ENCODE measurements at places on chromosomes 13 and 19. TPM values are rescaled to one million over a fixed set of nuclear protein-coding genes. Genes with fewer than 3 reads are reported as not detected.

GRCh38 chr13:107765724-107766401, 449.5 kb downstream of the LIG4 start:
- DNase-seq = no peak

- DNase-seq = no peak
These were observed 189.9 kb upstream of the UFM1 start for GRCh38 chr13:38159710-38160109.

DNA sequence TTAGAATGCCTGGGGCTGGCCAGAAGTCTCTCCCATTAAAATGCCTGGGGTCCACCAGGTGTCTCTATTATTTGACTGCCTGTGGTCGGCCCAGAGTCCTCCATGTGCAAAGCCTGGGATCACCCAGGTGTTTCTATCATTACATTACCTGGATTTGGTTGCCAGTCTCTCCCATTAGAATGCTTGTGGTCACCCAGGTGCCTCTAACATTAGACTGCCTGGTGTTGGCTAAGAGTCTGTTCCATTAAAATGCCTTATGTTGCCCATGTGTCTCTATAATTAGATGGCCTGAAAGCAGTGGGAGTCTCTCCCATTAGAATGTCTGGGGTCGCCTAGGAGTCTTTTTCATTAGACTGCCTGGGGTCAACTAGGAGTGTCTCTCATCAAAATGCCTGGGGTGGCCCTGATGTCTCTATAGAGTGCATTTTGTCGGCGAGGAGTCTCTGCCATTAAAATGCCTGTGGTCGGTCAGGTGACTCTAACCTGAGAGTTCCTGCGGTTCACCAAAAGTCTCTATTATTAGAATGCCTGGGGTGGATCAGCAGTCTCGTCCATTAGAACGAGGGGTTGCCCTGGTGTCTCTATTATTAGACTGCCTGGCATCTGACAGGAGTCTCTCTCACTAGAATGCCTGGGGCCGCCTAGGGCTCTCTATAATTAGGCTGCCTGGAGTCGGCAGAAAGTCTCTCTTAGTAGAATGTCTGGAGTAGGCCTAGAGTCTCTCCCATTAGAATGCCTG, 1540.5 kb downstream of the UQCRFS1 start:
- no peak for DNase-seq

Gene TEX101
- not detected for total RNA-seq

DNA sequence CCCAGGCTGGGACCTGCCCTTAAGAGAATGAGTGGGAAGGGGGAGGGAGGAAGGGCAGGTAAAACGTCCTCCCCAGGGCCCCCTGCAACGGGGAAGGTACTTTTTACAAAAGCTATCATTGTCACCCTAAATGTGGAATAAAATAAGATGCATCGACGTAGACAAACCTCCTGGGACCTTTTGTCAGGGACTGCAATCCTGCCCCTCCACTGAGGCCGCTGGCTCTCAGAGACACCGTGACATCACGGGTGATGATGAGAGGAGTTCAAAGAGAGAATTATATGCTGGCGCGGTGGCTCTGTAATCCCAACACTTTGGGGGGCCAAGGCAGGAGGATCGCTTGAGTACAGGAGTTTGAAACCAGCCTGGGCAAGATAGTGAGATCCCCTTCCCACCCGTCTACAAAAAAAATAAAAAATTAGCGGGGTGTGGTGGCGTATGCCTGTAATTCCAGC, 1.8 kb upstream of the MYBPC2 start:
- DNase-seq = no peak

DNA sequence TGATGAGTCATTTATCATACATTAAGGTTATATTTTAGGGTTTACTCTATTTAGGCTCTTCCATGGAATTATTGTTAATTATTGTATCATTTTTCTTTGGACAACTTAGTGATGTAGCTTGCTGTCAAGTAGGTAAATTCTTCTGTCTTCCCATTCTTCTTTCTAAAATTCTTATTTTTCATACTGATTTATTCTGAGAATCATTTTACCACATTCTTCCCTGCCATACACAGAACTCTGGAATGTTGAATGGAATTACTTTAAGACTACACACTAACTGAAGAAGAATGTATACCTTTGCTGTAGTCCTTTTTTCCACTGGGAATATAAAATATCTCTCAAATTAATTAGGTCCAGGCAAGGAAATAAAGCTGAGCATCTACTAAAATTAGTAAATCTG, 24.5 kb upstream of the SLC7A1 start:
- DNase-seq = no peak

DNA sequence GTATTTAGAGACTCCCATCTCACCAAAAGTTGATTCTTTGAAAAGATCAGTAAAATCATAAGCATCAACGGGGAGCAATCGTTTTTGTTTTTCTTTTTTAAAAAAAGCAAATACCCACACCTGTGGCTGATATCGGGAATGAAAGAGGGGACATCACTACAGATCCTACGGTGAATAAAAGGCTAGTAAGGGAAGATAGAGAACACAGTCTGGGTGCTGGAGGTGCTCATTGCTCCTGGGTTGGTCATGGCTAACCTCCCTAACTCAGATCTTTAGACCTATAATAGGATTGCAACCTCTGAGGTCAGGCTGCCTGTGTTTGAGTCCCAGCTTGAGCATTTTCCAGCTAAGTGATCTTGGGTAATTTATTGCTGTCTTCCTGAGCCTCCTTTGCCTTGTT, 1.1 kb downstream of the EHD2 start:
- no peak for DNase-seq

GRCh38 chr13:94666065-94666464, 46.3 kb downstream of the SOX21 start:
- no peak for DNase-seq

DNA sequence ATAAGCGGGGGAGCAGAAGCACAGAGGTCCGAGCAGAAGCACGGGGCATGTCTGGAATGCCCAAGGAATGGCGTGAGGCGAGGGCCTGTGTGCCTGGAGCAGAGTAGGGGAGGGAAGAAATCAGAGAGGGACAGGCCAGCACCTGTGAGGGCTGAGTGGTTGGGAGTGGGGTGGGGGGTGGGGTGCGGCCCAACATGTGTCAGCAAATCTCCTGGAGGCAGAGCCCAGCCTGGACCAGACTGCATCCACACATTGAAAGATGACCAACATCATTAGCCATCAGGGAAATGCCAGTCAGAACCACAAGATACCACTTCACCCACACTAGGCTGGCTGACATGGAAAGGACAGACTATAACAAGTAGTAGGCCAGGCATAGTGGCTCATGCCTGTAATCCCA, 11.2 kb downstream of the CLASRP start:
- no peak for DNase-seq

Gene SLAIN1
- total RNA-seq = 31.8 TPM

Gene PNPLA6
- total RNA-seq = 112 TPM

Gene CBLC
- total RNA-seq = not detected

DNA sequence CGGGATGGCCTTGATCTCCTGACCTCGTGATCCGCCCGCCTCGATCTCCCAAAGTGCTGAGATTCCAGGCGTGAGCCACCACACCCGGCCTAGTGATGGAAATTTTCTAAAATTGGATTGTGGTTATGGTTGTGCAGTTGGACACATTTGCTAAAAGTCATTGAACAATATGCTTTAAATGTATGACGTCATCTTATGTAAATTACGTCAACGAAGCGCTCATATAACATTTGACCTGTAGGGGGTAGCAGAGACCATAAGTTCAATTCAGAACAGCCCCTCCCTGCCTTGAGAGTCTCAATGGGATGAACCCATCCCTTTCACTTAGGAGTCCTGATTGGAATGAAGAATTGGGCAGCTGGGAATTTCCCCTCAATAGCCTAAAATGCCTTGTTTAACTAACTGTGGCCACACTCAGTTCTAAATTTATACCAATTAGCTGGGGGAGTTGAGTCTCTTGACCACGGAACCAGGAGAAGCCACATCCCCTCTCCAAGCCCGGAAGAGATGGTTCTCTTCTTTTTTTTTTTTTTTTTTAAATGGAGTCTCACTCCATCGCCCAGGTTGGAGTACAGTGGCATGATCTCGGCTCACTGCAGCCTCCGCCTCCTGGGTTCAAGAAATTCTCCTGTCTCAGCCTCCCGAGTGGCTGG, 15.2 kb upstream of the TLE6 start:
- DNase-seq = peak; percentile 54

DNA sequence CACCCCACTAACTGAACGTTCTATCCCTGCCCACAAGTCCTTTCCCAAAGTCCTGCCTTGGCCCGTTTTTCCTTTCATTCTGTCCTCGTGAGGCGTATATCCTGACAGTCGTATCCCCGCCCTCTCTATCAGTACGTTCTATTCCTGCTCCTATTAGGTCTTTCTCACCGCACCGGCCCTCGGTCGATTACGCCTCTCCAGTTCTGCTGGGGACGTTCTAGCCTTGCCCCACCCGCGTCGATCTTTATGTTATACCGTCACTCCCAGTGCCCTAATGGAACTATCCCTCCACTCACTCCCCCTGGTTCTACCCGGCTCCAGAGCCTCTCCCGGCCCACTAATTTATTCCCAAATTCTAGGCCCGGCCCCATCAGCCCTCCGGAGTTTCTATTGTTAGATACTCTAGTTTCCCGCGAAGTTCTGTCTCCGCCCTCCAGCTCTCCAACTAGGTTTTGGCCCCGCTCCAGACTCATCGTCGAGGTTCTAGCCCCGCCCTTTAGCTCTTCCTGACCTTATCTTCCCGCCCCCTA, 2.0 kb downstream of the PLAUR start:
- no peak for DNase-seq

Gene ZNF653
- 13.3 TPM for total RNA-seq

- no peak for DNase-seq
These were observed 1790.8 kb upstream of the PCDH20 start for GRCh38 chr13:63206461-63206860.

DNA sequence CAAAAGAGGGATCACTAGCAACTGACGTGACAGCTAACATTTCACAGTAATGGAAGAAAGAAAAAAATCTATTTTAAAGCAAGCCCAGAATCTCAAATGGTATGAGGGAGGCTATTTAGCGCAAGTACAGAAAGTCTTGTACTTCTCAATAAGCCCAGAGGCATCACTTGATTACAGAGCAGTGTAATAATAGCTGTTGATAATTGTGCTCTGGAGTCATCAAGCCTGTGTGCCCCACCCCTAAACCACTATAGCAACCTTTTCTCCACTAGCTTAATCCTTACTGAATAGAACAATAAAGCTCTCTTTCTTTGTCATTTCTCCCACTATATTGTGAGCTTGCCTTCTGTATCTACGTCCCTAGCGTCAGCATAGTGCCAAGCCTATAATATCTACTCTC, 56.6 kb downstream of the FREM2 start:
- DNase-seq = no peak

DNA sequence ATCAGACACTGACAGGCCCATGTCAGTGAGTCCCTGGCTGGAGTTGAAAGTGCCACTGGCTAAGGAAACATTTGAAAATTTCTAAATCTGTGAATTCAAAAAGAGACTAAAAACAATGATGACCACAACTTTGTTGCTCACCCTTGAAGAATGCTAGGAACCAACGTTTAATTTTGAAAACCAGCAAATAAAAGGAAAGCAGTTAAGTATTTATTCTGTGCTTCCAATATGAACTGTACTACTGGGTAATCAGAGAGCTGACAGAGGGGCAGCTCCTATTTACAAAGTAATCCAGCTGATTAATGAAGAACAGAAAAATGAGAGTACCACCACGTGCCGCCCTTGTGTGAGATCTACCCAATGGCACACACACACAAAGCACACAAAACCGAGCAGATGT, 44.7 kb upstream of the LATS2 start:
- DNase-seq = no peak

GRCh38 chr19:22607653-22608430, 26.3 kb upstream of the ZNF492 start:
- no peak for DNase-seq

Measured in CD8-positive, alpha-beta memory T cell (primary cell).